ENCODE measurements at places on chromosomes 2 and 18.
A peak's percentile ranks its signal among the peaks of the same experiment; 100 is the strongest.

DNA sequence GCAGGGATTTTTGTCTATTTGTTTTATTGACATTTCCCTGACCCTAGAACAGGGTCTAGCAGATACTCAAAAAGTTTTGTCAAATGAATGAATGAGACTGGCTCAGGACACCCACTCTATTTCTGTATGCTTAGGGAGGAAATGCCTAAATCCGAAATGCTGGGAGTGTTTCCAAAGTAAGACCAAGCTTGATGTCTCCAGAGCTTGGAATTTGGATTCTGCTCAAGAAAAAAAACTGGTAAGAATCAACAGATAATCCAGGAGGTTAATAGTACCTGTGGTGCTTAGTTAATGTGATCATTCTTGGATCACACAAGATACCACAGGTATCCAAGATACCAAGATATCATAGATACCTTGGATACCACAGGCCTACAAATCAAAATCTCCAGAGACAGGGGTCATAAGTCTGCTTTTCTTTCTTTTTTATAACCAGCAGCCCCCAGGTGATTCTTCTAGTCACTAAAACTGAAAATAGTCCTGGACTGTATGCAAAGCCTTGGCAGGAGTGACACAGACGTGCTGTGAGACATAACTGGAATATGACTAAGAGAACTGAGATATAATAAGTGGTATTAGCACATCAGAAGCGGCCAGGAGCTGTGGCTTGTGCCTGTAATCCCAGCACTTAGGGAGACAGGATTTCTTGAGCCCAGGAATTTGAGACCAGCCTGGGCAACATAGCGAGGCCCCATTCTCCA is 39.9 kb upstream of the SP3 start:
- H3K27me3 ChIP-seq: no peaks in the 10 kb centered on the region
- no peak overlapping the region for H3K27ac ChIP-seq
- H3K4me3 ChIP-seq: no peak overlapping the region
- no peak for DNase-seq
- no peaks in the 10 kb centered on the region for H3K36me3 ChIP-seq
- no peaks in the 10 kb centered on the region for H3K4me1 ChIP-seq

DNA sequence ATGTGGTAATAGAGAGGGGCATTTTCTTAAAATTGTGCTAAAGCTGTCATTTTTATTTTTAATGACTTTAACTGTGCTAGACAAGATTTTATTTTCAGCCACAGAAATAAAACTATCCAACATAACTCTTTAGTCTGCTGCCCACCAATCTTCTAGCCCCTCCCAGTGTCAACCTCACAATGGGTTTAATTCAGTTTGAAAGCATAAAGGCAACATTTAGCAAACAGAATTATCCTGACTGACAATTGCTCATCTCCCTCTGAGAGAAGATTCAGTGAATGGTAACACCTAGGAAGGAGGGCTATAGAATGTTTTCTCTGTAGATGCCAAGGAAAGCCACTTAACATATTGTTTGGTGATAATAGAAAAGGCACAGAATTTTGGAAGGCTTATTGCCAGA is 5.2 kb downstream of the ERMN start:
- no peaks in the 10 kb centered on the region for H3K4me1 ChIP-seq
- H3K4me3 ChIP-seq: no peak overlapping the region
- H3K36me3 ChIP-seq: no peaks in the 10 kb centered on the region

- no peaks in the 10 kb centered on the region for H3K27me3 ChIP-seq
- H3K27ac ChIP-seq: no peak overlapping the region
- peak overlapping the region; percentile 1 for H3K4me3 ChIP-seq
- no peak for DNase-seq
These were observed 140.3 kb downstream of the TRIB2 start for GRCh38 chr2:12856934-12857601.

GRCh38 chr2:96163768-96164429 is 18.7 kb upstream of the DUSP2 start:
- H3K27me3 ChIP-seq: no peaks in the 10 kb centered on the region
- H3K27ac ChIP-seq: peak overlapping the region; percentile 84
- no peaks in the 10 kb centered on the region for H3K36me3 ChIP-seq
- peaks cover 31% of the 10 kb centered on the region for H3K4me1 ChIP-seq
- H3K4me3 ChIP-seq: peak overlapping the region; percentile 39

- no peaks in the 10 kb centered on the region for H3K4me1 ChIP-seq
- H3K27ac ChIP-seq: no peak overlapping the region
- DNase-seq: no peak
- H3K27me3 ChIP-seq: no peaks in the 10 kb centered on the region
These were observed 9.7 kb upstream of the DNAJB2 start for GRCh38 chr2:219269362-219270054.

DNA sequence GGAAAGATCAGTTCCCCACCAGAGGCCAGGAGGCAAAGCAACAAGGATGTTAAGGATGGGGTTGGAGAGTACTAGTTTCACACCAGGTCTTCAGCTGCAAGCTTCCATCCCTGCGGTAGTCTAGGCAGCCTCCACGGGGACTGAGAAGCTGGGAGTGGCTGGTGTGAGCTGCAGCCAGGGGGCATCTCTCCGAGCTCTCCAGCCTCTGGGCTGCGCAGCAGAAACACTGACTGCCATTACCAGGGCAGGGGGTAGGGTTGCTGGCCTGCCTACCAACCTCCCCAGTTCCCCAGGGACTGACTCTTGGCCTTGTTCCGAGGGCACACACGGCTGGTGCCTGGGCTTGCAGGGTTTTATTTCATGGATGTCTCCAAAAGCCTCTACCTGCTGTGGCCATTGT is 15.9 kb downstream of the GATA6 start:
- H3K27me3 ChIP-seq: peaks cover 3% of the 10 kb centered on the region
- H3K27ac ChIP-seq: no peak overlapping the region
- DNase-seq: no peak
- H3K4me3 ChIP-seq: no peak overlapping the region
- no peaks in the 10 kb centered on the region for H3K4me1 ChIP-seq
